ENCODE measurements at places on chromosomes 7 and 10.

- DNase-seq: no peak
Measured at GRCh38 chr10:30991647-30992011, 40.0 kb downstream of the ZNF438 start.

GRCh38 chr10:22853906-22854447, 73.9 kb upstream of the ARMC3 start:
- peak; percentile 35 for DNase-seq

GRCh38 chr7:142030848-142031247, 35.2 kb downstream of the MGAM start:
- no peak for DNase-seq

DNA sequence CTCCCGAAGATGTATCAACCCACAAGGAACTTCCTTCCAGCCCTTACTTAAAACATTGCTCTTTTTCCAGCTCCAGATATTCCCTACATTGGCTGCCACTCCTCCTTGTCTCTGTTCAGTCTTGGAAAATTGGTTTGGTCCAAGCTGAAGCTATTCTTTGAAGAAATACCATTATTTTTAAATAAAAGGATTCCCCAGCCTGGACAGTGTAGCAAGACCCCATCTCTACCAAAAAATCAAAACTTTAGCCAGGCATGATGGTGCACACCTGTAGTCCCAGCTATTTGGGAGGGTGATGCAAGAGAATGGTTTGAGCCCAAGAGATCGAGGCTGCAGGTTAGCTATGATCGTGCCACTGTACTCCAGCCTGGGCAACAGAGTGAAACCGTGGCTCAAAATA, 159.8 kb downstream of the CUX1 start:
- DNase-seq: no peak

GRCh38 chr10:4125776-4126175, 340.8 kb upstream of the KLF6 start:
- no peak for DNase-seq

GRCh38 chr7:14635955-14636354, 266.6 kb downstream of the DGKB start:
- DNase-seq: no peak

- DNase-seq: no peak
Measured at GRCh38 chr7:81165070-81165469, 246.2 kb upstream of the SEMA3C start.

Measured in urothelium cell line (cell line).